ENCODE measurements at places on chromosomes 1 and 21.

- DNase-seq: no peak
Measured at GRCh38 chr1:209768354-209768774, 12.5 kb downstream of the TRAF3IP3 start.

DNA sequence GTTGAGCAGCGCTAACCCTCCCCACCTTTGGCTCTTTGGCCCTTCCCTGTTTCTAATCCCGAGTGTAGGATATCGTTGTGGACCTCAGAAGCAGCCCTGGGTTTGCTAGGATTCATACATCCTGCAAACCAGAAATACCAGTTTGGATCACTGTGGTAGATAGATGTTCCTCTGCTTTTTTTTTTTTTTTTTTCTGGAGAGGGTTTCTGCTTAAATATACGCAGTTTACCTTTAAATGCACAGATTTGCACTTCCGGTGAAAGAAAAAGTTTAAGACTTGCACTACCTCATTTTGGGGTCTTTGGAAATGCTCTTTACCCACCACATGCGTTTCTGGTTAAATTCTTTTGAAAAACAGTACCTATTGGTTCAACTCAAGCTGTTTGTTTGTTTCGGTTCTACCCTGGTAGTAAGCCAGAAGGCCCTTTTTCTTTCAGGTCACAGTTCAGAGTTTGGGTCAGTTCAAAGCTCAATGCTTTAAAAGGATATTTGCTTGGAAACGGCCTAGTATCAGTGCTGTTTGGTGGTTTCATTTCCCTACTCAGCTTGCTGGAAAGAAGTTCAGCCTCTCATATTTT, 908 bp downstream of the DDI2 start:
- no peak for DNase-seq

GRCh38 chr21:40335704-40336103, 468.5 kb downstream of the PCP4 start:
- DNase-seq: peak; percentile 94

DNA sequence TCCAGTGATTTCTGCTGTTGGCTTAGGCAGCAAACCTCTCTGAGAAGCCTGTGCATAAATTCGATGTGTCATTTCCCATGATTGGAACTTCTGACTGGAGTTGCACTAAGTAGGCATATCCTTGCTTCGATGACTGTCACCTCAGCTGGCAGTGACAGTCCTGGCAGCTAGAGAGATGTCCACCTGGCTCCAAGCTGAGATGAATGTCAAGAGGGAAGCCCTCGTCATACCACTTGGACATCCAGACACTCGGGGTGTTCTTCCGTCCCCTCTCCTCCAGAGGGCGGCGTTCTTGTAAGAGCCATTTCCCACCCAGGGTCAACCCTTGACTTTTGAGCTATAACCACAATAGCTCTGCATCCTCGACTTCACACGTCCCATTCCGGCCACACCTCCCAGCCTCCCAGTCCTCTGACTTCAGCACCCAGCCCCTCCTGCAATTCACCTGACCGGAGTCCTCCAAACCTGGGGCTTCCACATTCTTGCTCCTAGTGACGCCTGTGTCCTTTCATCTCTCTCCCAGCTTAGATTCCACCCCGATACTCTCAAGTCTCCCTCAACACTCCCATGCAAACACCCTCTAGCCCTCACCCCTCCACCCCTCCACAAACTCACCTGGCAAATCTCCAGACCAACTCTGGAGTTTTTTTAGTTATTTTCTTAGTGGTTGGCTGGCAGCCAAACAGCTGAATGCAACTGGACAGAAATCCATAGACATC, 17.3 kb downstream of the CA6 start:
- DNase-seq: peak; percentile 68

DNA sequence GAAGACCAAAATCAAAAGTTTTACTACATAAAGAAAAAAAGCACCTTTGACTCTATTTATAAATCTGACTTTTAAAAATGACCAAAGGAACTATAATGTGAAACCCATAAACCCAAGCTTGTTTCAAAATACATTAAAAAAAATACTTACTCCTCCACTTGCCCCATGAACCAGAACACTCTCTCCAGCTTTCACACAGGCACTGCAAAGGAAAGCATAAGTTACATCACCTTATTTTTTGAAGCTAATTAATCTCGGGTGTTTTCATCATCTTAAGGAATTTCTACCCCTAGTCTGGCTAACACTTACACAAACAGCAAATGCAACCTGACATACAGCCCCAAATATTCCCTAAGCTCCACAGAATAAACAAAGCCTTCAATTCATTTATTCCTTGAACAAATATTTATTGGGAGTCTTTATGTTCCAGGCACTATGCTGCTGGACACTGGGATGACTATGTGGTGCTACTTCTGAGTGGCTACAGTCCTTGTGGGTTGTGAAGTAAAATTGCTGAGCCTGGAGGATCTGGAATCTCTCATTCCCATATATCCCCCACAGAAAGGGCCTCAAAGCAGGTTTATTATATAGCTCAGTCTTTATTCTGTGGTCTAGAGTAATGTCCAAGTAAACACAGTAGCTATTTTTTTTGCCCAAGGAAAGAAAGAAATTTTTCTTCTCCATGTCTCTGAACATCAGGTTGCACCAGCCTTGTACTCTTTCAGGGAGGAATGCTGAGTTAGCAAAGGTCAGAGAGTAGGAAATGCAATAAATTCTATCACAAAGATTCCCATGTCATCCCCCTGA, 18.2 kb downstream of the CRYZ start:
- DNase-seq: no peak

GRCh38 chr1:202662081-202662480, 48.2 kb downstream of the SYT2 start:
- DNase-seq: peak; percentile 75

DNA sequence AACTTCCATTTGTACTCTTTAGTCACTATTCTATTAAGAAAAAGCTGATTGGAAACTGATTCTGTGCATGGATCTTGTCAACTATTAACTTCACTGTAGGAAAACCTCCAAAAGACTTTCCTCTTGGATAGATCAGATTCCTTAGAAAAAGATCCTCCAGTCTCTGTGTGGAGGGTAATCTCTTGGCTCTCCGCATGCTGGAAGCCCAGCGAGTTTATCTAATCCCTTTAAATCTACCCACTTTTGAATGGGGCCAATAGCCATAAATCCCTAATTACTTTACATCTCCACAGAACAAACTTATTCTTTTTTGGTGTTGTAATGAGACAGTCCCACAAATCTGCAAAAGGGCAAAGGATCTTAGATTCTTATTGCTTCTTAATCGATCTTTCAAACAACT, 1206.4 kb upstream of the ADGRL4 start:
- DNase-seq: no peak

DNA sequence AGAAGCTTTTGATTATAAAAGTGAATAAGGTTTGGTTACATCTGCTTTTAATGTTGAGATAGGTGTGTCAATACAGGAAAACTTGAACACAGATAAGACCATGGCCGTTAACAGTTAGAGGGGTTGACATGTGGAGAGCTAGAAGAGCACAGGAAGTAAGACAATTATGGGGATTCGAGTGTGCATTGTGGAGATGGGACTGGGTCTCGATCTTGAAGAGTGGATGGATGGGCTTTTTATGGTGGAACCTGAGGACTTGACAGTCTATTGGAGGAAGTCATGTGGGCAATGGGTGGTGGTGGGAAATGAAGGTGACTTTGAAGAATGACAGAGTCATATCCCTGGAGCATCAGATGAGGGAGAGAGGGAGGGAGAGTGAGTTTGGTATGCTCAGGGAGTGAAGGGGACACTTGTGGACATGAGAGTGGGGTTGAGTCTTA, 12.1 kb downstream of the DYRK1A start:
- DNase-seq: no peak

GRCh38 chr1:106568201-106568974, 488.1 kb upstream of the PRMT6 start:
- no peak for DNase-seq

DNA sequence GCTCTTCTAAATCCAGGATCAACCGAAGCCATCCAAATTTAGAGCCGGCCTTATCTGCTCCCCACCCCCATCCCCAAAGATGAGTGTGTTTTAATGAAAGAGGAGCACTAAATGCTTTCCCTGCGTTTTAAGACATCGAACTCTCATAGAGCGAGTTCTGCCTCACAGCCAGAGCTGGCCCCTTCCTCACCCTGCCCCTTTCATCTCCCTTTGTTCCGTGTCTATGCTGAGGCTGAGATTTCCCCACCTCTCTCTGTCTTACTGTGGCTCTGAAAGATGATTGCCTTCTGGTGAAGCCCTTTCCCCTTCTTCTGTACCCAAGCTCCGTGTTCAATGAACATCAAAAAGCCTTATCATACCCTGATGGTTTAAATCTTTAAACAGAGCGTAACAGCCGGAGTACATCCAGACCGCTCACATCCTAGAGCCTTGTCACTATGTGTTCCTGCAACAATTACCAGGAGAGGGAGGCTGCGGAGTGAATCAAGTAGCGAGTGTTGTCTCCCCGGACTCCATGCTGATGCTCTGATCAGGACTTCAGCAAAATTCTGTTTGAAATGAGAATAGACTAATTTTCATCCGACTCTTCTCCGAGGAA, 110.1 kb downstream of the ZNF326 start:
- DNase-seq: no peak

GRCh38 chr21:38386967-38387366, 111.3 kb downstream of the ERG start:
- DNase-seq: no peak

DNA sequence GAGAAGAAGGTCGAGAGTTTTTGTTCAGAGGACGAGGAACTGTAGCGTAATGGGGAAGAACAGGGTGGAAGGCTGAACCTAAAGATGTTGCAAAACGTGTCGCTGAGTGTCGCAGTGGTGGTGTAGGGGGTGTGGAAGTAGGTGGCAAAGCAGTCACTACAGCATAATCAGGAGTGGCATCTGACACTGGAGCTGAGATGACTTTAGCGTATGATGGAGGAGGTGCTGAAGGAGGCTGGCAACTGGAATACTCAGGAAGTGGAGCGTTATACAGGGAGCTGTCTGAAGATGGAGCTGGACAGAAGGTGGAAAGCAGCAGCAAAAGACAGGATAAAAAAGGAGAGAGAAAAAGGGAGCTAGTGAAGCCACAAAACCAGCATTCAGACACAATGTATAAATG, 89.9 kb upstream of the LBR start:
- no peak for DNase-seq

GRCh38 chr1:229803626-229804217, 177.7 kb downstream of the URB2 start:
- peak; percentile 13 for DNase-seq

- no peak for DNase-seq
Measured at GRCh38 chr1:82478916-82479315, 678.2 kb downstream of the ADGRL2 start.

GRCh38 chr1:170377440-170377839, 154.5 kb upstream of the GORAB start:
- DNase-seq: no peak

GRCh38 chr1:29939079-29939478, 702.8 kb downstream of the PTPRU start:
- DNase-seq: peak; percentile 58

DNA sequence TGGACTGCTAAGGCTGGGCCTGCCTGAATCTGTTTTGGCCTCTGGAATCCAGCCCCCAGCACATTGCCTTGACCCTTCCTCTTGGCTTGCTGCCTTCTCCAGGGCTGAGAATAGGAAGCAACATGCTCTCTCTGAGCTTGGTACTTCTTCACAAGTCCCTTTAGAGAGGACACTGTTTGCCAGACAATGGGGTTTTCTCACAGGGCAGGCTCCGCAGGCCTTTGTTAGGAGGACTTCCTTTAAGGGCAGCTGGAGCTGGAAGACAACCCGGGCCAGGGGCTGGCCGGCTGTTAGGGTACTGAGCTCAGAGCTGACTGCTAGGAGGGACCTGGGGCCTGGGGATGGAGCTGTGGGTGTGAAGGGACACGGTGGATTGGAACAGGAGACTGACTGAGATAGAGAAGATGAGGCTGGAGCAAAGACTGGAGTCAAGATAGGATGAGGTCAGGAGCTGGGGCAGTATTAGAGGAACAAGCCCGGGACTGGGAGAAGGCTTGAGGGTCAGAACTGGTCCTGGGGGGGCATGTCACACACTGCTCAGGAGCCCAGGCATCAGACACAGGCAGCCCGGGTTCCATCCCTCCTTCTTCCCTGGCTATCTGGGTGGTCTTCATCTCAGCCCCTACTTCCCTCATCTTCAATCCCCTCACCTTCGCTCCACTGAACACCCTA, 5.4 kb upstream of the ALPL start:
- no peak for DNase-seq

DNA sequence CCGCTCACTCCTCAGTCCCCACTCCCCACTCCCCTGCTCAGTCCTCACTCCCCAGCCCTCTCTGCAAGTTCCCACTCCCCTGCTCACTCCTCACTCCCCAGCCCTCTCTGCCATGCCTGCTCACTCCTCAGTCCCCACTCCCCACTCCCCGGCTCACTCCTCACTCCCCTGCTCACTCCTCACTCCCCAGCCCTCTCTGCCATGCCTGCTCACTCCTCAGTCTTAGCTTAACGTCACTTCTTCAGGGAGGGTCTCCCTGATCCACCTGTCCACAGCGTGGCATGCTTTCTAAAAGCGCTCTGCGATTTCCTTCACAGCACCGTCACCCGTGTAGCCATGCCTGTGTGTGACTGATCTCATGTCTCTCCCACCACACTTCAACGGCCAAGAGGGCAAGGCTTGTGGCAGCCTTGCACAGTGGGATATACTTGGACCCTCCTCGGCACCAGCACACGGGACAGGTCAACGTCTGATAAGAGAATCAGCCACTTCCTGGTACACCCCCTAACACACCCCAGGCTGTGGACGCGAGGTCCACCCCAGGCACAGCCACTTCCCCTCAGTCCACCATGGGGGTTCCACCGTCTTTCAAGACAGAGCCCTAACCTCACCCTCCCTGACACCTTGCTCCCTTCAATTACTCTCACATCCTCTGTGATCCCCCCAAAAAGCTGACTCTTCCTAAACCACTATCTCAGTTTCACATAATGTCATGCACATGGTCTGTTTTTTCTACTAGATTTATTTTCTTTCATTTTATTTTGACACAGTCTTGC, 14.0 kb downstream of the PRDM15 start:
- DNase-seq: no peak

GRCh38 chr1:44303532-44303931, 51.5 kb downstream of the ERI3 start:
- DNase-seq: no peak

GRCh38 chr1:23999156-23999671, 19.1 kb upstream of the SRSF10 start:
- no peak for DNase-seq

All from DMS153 (cell line).